ENCODE measurements at places on chromosomes 6 and 20.

DNA sequence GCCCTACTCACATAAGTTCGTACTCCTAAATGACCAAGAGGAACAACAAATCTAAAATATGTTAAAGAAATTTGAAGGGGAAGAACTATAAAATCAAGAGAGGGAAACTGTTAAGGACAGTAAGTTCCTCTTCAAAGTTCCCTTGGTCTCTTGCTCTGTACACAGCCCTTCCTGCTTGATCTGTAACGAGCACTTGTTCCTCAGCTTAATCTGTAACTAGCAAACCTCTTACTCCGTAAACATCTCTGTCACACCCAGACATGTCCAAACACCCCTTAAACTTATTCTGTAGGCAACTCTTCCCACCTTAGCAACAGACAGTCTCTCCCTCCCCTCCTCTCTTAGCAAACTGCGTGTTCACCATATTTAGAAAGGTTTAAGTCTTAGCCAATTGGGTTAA, 29.9 kb downstream of the PLN start:
- DNase-seq, result no peak

DNA sequence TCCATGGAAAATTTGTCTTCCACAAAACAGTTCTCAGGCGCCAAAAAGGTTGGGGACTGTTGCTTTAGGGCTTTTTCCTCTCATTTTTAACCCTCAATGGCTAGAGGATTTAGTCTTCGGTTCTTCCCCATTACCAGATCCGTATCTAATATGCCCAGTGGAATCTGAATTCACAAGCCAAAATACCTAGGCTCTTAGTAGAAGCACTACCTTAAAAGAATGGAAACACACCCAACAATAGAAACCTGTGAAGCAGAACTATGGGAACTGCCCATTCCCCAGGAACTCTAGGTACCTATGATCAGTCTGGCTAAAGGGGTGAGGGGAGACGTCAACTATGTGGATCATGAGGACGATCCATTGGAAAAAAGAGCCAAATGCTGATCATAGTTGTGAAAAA, 3.1 kb downstream of the TREML4 start:
- no peak for DNase-seq

DNA sequence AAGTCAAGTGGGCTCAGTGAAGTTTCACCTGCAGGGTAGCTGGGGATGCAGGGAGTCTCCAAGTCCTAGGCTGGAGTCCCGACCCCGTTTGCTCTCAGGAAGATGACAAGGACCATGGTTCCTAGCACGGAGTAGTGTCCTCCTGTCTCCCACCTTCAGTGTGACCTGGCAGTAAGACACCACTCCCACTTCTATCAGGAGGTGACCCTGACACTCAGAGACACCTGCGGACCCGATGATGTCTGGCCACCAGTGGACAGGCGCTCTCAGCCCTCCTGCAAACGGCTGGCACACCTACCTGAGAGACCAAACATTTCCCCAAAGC, 1.1 kb downstream of the SOD2 start:
- DNase-seq, result peak; percentile 11

DNA sequence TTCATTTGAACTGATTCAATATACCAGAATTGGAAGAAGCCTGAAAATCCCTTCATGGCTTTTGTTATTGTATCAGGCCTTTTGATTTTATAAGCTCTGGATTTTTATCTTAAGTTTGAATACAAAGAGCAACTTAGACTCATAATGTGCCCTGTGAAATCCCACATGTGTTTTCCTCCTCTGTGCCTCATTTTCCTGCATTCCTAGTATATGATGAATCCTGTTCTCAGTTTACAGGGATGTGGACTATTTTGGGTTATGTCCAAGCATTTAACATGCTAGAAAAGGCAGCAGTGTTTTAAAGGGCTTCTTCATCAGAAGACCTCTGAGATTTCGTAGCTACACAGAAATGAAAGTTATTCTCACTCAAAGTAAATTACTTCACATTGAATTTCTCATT, 455.0 kb downstream of the RFPL4B start:
- no peak for DNase-seq

- no peak for DNase-seq
Observed at GRCh38 chr6:131754715-131755567, 44.1 kb upstream of the CTAGE9 start.

DNA sequence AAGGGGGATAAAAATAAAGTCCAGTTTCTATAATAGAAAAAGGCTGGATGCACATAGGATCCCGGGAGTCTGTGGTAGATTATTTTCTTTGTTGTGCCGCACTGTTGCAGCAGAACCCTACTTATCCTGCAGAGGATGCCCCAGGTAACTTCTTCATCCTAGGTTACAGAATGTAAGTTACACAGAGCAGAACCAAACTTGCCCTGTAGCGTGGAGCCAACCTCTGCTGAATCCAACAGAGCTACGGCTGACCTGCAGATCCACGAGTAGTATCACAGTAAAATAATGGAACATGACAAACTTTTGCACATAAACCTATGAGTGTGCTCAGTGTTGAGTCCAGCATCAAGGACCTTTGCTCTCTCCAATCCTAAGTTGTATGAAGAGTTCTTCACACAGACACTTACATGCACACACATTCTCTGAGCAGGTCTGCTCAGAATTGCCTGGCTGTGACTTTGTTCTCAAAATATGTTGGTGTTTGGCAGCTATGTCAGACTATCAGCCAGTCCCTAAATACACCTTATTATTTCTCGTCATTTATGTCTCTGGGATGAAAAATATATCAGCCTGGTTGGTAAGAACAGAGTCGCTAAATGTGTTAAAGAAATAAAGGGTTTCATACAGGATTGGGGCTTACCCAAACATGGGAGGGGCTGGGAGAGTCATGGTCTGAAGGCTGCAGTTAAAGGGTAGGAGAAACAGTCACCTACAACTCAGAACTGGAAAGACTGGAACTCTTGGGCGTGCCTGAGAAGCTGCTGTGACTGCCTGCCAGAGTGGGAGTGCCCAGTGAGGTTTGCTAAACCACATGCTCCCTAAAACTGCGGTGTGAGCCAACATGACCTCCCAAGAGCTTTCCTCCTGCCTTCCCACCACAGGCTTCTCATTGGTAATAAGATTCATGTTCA, 165.1 kb upstream of the SLC24A3 start:
- DNase-seq, result no peak

DNA sequence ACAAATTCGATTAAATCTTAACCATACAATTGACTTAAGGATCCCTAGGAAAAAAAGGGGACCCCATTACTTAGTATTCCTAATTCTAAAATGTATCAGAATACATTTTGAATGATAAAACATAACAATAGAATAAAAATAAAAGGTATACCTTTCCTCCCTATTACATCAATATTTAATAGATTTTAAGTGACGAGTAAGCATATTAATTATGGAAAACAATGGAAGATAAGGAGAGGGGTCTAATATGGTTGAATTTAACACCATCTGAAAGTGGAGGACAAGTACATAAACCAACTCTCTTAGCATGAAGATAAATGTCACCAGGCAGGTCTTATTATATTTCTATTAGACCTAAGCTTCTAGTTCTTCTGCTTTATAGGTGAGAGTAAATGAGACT, 232.1 kb downstream of the HAO1 start:
- DNase-seq, result no peak

- DNase-seq, result no peak
Observed at GRCh38 chr6:145159921-145160320, 575.4 kb downstream of the EPM2A start.

All from activated CD8-positive, alpha-beta T cell treated with anti-CD3 and anti-CD28 coated beads for 36 hours (primary cell).